Tibial artery (tissue), 4 donors: ENCODE measurements at places on chromosomes 1 and 21.

GRCh38 chr1:87024936-87025540 is 110.6 kb downstream of the HS2ST1 start:
- DNase-seq, result no peak

- no peak for DNase-seq
These were observed 59.1 kb upstream of the SIM2 start for GRCh38 chr21:36639769-36640168.

- DNase-seq, result no peak
These were observed 13.3 kb upstream of the SPOCD1 start for GRCh38 chr1:31828926-31829690.

DNA sequence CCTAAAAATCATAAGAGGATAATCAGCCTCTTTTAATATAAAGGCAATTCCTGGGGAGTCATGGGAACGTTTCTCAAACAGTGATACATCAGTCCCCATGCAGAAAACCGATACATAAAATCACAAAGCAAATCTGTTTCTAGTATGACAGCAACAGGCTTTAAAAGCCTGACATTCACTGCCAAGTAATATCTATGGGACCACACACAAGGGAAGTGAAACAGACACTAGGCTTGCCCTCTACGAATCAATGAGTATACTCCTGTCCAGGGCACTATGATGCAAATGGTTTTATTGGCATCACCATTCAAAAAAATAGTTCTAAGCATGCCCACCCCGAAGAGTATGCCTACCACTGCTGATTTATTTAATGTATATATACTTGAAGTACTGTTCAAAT is 54.4 kb downstream of the TIAM1 start:
- DNase-seq, result no peak

- no peak for DNase-seq
These were observed 54.6 kb upstream of the SYT14 start for GRCh38 chr1:209883341-209883971.

GRCh38 chr1:230392536-230392909 is 33.6 kb downstream of the PGBD5 start:
- DNase-seq, result no peak

DNA sequence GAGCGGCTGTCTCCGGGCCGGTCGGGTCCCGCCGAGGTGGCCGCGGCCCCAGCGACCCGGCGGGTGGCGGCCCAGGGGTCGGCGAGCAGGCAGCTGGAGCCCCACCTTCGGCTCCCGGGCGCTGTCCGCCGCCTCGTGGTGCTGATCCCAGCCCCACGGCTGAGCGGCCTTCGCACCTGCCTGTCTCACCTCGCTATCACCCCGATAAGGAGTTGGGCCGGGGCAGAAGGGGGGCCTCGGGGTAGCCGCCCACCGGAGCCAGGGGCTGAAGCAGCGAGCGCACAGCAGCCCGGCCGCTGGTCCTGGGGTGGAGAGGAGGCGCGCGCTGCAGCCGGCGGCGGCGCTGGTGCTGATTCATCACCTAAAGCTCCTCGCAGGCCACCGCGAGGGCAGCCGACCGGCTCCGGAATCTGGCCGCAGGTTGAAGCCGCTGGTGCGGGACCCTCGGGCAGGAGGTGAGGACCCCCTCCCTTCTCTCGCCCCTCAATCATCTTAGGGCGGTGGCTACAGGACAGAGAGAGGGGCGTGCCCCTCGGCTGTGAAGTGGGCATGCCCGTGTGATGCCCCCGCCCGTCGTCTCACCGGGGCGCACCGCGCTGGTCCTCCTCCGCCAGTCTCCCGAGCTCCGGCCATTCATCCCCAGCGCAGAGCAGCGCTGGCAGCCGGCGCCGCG is 575 bp downstream of the TRIM67 start:
- no peak for DNase-seq

DNA sequence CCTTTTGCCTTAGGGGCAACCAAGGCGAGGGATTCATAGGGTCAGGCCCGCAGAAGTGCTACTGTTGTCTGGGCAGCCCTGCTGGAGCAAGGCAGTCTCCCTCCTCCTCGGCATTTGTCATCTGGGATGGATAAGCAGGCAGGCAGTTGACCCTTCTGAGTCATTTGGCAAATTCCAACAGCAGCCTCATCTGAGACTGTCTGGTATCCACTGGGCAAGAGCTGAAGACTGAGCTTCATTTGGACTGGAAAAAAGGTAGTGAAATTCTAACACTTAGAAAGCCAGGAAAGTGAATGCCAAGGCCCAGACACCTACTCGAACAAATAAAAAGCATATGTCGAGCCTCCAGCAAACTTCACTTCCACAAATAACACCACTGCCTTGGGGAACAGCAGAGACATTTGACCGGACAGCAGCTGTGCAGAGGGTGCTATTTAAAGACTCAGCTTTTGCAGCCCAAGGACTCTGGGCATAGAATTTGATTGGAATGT is 4.0 kb upstream of the ZBTB40 start:
- DNase-seq, result peak; percentile 70

- no peak for DNase-seq
These were observed 44.8 kb downstream of the GPR161 start for GRCh38 chr1:168091720-168092550.

DNA sequence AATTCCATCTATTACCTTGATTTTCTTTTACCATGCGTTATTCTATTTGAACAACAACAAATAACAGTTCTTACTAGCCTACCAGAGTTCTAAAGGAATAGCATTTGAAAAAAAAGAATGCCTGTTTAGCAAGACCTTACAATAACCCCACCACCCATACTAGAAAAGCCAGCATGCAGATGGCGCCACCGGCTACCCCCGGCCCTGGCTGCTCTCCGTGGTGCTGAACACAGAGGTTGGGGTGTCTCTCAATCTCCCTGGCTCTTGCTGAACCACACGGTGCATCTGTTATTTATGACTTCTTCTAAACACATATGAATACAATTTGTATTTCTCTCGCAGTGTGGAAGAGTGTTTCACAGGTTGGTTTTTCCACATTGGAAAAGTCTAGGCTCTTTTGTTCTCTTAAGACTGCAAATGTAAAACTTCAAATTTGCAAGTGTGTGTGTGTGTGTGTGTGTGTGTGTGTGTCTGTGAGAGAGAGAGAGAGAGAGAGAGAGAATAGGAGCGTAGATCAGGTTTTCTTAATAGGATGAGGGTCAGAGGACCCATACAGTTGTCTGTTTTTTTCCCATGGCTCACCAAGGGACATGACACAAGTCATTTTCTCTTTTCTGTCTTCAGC is 13.6 kb downstream of the GRIK3 start:
- no peak for DNase-seq

- no peak for DNase-seq
These were observed 67.2 kb downstream of the ALG14 start for GRCh38 chr1:95005584-95005983.

DNA sequence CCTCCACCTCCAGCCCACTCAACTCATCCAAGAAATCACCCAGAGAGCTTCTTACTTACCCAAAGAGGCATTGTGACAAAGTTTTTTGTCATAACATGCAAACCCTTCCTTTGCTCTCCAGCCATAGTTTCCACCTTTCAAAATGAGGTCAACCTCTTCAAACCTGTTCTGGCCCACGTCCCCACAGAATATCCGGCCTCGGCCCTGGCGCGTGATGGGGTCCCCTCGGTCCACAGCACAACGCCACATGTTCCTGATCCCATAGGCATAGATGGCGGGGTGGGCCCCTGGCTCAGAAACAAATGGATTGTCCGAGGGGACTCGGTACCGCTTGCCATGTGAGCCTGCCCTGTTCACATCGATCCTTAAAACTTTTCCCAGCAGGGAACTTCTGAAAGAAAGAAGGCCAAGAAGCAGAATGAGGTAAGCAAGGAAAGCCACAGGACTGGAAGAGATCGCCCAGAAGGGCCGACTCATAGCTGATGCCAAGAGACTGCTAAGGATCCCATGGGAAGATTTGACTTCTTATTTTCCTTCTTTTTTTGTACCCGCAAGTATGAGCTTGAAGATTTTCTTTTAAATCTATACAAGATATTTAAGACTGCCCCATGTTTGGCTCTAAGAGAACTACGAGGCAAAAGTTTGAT is 7.8 kb downstream of the HHIPL2 start:
- no peak for DNase-seq

DNA sequence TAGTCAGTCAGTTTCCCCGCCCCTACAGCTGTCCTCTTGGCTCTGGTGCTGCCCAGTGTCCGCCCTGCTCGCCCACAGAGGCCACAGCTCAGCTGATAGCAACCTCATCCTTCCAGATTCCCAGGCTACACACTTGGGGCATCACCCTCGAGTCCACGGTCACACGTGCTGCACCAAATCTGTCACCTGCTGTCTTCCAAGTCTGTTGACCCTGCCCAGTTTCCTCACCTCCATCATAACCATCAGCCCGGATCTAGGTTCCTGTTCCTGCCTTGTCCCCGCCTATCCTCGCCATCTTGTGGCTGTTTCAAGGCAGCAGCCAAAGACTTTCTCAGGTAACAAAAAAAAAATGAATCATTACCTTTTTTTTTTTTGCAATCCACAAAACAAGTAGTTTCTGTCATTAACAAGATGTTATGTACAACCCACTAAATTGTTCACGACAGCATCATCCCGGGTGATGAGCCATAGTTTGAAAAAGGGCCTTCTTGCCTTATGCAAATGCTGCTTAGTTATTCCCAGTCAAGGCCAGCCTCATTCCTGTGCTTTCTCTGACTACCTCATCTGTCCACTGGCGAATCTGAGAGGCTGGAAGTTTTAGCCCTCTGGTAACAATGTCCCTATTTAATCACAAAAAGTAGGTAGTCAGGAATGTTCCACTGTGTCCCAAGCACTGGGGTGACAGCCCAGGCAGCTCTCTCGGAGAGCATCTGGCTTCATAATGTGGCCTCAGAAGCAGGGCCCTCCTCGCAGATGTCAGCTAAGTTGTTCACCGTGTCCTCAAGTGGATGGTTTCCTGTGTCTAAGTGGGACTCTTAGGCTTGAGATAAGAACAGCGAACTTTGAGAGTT is 4.9 kb upstream of the MIIP start:
- DNase-seq, result no peak

DNA sequence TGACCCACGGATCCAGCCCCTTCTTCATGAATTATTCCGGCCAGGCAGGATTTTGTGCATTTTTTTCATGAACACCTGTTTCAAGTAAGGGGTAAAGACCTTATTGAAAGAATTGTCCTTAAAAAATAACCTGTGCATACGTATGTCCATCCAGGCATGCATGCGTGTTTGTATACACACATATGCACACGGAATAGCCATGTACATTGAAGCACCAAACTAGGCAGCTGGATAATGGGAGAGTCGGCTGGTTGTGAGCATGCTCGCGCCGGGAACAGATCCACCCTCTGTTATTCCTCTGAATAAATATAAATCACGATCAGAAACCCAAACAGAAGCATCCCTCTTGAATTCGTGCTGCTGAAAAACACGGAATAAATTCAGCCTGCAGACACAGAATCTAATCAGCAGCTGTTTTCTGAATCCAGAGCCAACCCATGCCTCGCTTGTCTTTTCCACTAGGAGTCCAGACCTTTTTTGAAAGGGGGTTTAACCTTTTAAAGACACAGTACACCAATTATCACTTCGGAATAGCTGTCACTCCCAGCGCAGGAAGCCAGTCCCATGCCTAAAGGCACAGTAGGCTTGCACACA is at the start of gene HIVEP3:
Gene HIVEP3, minus strand, starts transcription at position 473 of the 594 bp plus-strand sequence.
- no peak for DNase-seq

DNA sequence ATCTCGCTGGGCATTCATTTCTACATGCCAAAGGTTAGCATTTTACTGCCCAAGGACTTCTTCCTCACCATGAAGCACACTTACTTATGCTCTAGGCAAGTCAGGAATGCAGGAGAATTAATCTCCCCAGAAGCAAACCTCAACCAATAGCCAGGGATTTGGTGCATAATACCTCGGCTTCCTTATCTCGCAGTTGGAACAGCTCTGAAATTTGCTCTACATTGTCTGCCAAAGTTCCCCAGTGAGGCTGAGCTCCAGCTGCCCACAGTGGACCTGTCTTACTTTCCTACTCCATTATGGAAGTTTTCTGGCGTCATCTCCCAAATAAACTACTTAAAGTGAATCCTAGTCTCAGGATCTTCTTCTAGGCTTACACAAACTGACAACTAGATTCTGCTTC is 57.6 kb upstream of the PPM1J start:
- no peak for DNase-seq

GRCh38 chr1:147527941-147528936 is 13.1 kb upstream of the BCL9 start:
- no peak for DNase-seq

- DNase-seq, result no peak
These were observed 33.7 kb downstream of the TBX15 start for GRCh38 chr1:118954301-118954905.

GRCh38 chr1:218741852-218742251 is 396.7 kb downstream of the TGFB2 start:
- DNase-seq, result no peak

- DNase-seq, result no peak
These were observed 201.5 kb downstream of the PDE4B start for GRCh38 chr1:65994223-65994622.

DNA sequence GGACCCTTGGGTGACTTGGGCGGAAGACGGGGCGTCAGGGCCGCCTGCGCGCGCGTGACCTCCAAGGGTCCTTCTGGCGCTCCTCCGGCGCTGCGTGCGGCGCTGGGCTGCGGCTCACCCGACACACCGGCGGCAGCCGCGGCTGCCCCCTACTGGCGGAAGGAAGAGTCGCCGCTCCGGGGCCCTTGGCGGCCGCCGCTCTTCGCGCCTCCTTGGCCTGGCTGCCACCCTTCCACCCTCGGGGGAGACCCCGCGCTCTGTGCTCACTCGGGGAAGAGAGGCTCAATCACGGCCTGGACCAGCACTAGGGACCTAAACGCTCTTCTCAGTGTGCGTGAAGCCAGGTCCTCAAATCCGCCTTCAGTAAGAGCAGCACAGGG is 89.7 kb downstream of the DMRTA2 start:
- no peak for DNase-seq

- no peak for DNase-seq
These were observed 55.0 kb upstream of the SPATA6 start for GRCh38 chr1:48527051-48527450.

- DNase-seq, result no peak
These were observed 17.8 kb upstream of the FAM131C start for GRCh38 chr1:16091296-16091695.

DNA sequence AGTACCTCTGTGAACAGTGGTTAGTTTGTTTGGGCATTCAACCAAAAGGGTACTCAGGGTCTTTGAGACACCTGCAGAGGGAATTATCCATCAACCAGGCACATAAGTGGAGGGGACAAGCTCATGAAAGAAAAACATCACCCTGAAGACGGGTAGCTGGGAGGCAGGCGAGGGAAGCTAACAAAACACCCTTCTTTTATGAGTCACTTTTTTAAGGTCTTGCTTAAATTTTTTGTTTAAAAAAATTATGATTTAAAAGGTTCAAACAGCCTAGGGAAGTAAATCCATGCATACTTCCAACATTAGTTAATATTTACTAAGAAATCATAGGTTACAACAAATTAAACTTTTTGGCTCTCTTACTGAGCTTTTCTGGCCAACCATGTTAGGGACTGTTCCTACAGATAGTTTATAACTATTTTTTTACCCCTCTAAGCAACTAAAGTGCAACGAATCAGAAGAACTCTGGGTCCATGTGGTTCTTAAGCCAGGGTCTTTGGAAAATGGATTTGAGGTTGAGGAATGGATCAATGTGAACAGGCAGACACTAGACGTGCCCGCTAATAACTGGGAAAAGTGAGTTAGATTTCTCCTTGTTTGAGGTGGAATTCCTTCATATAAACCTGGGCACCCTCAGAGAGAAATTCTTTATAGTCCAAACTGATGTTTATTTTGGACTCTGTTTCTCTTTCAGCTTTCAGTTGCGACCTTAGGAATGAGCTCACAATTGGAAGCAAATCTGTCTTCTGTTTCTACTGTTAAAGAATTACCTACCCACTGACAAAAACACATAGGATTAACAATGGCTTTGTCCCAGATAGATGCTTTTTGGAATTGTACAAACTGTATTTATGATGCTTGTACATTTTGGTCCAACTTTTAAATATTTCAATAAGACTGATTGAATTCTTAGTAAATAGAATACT is 123.0 kb downstream of the LYPLAL1 start:
- DNase-seq, result no peak

- DNase-seq, result no peak
These were observed 57.4 kb upstream of the ACOT11 start for GRCh38 chr1:54490361-54491248.
